ENCODE measurements at places on chromosomes 12 and 14. TPM values are rescaled to one million over a fixed set of nuclear protein-coding genes. Genes with fewer than 3 reads are reported as not detected.

GRCh38 chr12:13849456-13849855, 131.9 kb downstream of the GRIN2B start:
- DNase-seq = no peak

DNA sequence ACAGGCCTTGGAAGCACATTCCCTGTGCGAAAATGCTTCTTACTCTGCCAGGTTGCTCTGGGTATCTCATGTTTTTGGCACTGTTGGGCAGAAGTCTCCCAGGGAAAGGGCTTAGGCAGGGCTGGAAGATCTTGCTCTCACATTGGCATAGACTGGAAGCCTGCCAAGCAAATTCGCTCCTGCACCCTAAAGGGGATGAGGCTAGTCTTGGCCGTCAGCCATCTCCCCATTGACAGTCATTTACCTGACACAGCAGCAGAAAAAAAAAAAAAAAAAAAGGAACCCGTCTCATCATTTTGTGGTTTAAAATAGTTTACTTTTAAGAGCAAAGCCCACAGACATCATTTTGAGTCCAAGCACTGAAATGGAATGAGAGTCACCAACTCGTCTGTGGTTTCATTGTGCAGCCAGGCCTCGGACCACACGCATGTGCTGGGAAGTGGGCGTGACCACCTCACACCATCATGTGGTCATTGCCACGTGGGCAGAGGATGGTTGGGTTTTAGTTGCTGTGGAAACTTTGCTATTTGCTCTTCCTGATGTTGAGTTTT, 84.8 kb downstream of the NRXN3 start:
- DNase-seq = no peak

Gene TMEM52B
- not detected for total RNA-seq

Gene ADAMTS20
- not detected for total RNA-seq

Gene FGF6
- total RNA-seq = not detected

DNA sequence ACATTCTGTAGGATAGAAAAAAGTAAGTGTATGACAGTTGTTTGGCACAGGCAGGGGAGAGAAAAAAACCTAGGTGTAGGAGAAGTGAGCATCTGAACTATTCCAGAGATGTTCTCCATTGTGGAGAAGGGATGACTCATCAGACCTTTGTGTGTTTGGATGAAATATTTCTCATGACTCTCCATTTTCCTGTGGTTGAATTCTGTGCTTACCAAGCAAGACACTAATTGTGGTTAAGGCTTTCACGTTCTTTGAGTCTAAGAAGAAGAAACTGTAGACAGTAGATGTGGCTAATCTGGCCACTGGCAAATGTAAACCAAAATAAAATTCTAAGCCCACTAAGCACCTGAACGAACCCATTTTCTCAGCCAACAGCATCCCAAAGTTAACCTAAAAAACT, 107.9 kb upstream of the GZMB start:
- DNase-seq = no peak

GRCh38 chr14:77738559-77739250, 22.3 kb downstream of the SNW1 start:
- DNase-seq = no peak

- no peak for DNase-seq
Measured at GRCh38 chr14:62468946-62469345, 576.3 kb downstream of the KCNH5 start.

Gene PLCZ1
- not detected for total RNA-seq

GRCh38 chr12:12209043-12209442, 57.8 kb downstream of the LRP6 start:
- DNase-seq = no peak

DNA sequence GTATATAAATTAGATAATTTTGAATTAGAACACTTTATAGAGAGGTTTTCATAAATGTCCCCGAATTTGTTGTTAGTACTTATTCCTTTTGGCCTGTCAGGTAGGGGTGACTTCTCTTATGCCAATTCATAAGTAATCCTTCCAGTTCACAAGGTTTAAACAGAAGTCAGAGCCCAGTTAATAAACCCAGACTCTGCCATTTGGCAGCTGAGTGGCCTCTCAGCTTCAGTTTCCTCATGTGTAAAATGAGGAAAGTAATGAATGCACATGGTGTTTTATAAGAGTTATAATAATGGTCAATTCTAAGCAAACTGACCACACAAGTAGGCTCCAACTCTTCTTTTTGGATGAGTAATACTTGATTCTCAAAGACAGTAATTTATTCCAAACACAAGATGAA, 10.3 kb downstream of the MTERF2 start:
- no peak for DNase-seq

GRCh38 chr12:43887397-43887796, 51.5 kb downstream of the TMEM117 start:
- DNase-seq = no peak

DNA sequence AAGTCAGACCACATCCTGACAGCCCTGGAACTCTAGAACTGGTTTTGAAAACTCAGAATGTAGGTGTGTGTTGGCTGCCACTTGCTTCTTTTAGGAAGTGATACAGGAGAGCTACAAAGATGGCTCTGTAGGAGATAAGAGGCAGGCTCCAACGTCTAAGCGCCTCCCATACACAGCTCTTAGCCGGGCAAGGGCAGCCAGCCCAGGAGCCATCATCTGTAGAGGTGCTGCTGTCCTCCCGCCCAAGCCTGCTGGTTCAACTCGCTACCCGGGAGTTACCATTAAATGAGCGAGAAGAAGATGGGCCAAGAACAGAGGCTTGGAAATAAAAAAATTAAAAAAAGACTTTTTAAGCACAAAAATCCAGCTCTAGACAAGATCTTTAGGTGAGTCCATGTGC, 61.2 kb upstream of the DIO3 start:
- DNase-seq = no peak

DNA sequence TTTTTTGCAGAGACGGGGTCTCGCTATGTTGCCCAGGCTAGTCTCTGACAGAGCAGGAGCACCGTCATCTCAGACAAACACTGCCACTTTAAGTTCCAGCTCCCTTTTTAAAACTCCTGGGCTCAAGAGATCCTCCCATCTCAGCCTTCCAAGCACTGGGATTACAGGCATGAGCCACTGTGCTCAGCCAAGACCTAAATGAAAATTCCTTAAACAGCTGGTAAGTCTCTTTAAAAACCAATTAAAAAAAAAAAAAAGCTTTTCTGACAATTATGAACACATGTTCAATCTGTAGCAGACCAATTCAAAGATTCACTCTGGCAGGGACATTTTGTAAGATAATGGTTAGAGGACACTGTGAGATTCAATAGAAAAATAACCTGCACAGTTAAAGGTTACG, 77.8 kb downstream of the HECTD4 start:
- no peak for DNase-seq

DNA sequence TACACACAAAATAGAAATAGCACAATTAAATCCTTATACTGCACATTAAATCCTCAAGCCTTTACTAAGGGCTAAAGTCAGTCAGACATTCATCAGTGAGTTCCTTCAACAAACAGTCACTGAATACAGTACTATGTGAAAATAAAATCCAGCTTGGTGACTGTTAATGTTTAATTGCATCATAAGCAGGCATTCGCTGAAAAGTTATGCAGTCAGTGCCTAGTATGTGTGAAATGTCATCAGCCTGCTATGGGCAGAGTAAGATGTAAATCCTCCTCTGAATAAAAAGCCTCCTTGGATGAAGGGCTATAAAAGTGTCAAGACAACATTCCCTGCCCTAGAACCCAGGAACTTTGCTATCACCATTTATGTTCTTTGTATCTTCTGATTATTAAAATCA, 116.4 kb downstream of the PRICKLE1 start:
- no peak for DNase-seq

Gene ERBB3
- total RNA-seq = 1.5 TPM

- DNase-seq = no peak
Measured at GRCh38 chr14:69342928-69343525, 55.1 kb downstream of the ERH start.

DNA sequence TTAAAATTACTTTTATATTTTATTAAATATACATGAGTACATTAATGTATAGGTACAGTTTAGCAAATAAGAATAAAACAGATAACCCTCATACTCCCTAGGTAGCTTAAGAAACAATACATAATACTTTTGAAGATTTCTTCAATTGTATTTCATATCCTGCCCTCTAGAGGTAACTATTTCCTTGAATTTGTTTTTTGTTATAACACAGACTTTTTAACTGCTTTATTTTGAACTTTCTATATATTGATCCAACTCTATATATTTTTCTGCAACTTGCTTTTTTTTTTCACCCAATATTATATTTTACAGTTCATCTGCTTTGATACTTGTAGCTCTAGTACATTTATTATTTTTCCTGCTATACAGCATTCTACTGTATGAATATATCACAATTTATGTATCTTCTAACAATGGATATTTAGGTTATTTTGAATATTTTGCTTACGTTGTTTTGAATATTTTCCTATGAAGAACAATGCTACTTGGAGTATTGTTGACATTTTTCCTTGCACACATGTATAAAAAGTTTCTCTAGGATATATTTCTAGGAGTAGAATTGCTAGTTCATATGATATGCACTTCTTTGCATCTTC, 72.8 kb upstream of the ABCD2 start:
- no peak for DNase-seq

DNA sequence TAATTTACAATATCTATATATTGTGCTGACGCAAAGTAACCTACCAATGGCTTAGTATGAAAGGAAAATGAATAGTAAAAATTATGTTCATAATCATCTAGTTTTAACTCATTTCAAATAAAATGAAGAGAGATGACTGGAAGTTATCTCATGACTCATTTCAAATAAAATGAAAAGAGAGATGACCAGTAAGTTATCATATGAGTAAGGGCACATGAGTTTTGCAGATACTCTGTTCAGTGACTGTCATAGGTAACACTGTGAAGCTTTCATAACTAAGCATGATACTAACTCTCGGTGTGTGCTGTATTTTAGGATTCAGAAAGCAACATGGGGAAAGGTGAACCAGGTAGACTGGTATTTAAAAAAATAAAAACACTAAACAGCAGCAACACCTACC, 364.5 kb upstream of the DIO2 start:
- no peak for DNase-seq

- peak; percentile 80 for DNase-seq
Measured at GRCh38 chr12:52082988-52083637, 3.6 kb downstream of the SMIM41 start.

- DNase-seq = no peak
Measured at GRCh38 chr14:24891987-24892496, 157.9 kb downstream of the STXBP6 start.

Gene GZMB
- total RNA-seq = 1.8 TPM

DNA sequence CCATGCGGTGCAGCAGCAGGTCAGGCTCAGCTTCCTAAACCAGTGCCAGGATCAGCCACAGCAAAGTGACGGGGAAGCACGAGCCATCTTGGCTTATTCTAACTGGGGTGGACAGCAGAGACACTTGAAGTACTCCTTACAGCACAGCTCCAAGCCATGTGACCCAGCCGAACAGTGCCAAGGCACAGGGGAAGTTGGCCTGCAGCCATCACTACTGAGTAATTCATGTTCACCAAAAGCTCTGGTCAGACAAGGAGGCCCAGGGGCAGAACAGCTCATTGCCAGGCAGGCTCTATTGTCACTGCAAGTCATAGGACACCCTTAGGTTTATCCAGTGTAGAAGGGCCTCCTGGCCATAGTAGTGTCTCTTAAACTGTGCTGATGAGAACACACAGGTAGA, 23.4 kb upstream of the SLC35F4 start:
- peak; percentile 77 for DNase-seq

DNA sequence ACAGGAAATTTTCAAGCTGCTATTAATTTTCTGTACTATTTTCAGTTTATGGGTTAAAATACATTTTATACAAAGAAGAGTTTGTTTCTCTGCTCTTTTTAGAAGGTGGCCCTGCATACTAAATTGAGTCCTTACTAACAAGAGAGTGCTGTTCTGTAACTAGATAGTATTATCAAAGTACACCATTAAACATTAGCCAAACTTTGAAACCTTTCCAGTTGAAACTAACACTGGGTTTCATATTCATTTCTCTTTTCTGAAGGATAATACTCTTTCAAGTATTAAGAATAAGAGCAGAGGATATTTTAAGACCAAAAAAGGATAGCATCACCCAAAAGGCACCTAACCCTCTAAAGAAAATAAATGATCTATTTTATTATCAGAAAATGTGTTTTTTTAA, 47.2 kb downstream of the PEBP1 start:
- DNase-seq = no peak

Gene BAZ1A
- 5.5 TPM for total RNA-seq

DNA sequence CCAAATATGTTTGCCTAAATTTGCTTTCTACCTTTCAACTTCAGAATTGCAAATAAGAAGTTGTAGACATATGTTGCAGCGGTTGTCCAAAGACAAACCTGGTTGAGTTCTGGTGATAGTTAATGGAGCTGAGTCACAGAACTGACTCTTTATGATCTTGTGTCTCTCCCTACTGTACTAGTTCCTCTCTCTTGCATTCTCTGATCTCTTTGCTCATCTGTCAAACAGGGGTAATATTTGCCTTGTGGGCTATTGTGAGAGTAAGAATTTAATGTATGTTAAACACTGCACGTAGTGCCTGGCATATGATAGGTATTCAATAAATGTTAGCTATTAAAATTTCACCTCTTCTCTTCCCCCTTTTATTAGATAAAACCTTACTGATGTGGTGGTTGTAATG, 283.5 kb upstream of the RGS6 start:
- DNase-seq = no peak

Gene ANKRD52
- 31.2 TPM for total RNA-seq

Gene KCNK10
- not detected for total RNA-seq

GRCh38 chr12:130818272-130818634, 20.8 kb downstream of the STX2 start:
- no peak for DNase-seq

DNA sequence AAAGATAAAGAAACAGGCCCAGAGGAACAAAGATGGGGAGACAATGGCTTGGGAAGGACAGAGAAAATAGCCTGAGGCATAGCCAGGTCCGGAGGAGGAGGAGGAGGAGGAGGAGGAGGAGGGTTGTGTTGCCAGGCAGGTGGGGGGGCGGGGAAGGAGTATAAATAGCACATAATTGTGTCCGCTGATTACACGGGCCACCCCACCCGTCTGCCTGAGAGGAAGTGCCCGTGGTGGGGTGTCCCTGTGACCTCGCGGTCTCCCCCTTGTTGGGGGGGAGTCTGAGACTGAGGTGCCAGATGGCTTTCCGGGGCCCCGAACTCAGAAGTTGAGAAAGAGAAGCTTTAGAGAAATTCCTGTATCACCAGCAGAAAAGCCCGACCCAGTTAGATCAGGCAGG, 1.9 kb upstream of the SP7 start:
- no peak for DNase-seq

Gene E2F7
- not detected for total RNA-seq

- no peak for DNase-seq
Measured at GRCh38 chr14:102239231-102239630, 65.7 kb downstream of the MOK start.

- no peak for DNase-seq
Measured at GRCh38 chr12:102726686-102727085, 190.4 kb downstream of the PAH start.
